ENCODE measurements at places on chromosomes 5 and 9. TPM values are rescaled to one million over a fixed set of nuclear protein-coding genes. Genes with fewer than 3 reads are reported as not detected.

GRCh38 chr5:32182463-32183063 lies 8.4 kb upstream of the GOLPH3 start:
- DNase-seq = no peak

- DNase-seq = no peak
Measured at GRCh38 chr9:2214707-2215106, 199.6 kb downstream of the SMARCA2 start.

GRCh38 chr5:178986326-178986960 lies 8.7 kb downstream of the GRM6 start:
- DNase-seq = no peak

- no peak for DNase-seq
Measured at GRCh38 chr9:84439250-84439649, 98.7 kb upstream of the SLC28A3 start.

Gene TRIM36
- total RNA-seq = 20.0 TPM

DNA sequence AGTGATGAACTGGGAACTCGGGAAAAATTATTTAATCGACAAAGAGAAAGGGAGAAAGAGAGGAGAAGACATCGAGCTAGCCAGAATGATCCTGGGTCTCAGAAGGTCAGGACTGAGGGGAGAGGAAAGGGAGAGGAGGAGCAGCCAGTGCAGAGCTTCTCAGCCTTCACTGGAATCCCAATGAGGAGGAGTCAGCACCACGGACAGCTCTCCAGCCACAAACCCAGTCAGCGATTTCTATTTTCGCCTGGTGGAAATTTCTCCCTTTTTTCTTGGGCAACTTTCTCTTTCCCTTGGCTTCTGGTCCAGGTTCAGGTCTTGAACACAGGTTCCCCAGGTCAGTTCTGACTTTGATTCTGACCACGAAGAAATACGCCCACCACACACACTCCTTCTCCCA lies 1.6 kb upstream of the BRINP1 start:
- DNase-seq = peak; percentile 82

DNA sequence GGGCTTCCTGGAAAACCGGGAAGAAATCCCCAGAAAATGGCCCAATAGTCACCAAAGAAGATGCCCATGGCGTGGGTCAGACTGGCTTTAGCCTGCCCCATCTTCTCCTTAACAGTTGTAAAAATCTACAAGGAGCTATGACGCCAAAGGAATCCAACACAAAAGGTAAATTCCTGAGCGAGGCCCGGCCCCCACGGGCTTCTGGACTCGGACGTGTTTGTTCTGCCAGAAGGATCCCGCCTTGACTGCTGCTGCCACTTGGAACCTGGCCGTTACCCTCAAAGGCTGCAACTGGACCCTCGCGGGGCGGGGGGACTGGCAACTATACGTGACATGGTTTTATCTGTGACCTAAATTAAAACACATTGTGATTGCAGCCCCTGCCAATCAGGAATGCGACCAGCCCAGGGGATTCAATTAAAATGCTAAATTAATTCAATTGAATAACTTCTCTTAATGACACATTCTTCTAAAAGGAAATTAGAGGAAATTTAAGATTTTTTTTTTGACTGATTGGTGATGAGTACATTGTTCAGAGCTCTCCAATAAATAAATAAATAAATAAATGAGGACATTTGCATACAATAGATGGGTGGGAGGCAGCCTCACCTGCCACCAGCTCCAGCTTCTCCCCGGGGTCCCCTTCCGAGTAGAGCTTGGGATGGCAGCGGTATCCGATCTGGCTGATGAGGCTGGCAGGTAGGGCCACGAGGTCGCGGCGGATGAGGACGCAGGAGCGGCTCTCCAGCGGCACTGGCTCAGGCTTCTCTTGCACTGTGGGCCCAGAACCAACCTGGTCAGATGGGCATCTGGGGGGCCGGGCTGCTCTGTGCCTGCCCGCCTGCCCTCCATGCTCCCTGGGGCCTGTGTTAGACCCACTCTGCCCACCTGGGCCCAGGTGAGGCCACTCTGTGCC lies 54.7 kb upstream of the UBAC1 start:
- DNase-seq = peak; percentile 17

- DNase-seq = no peak
Measured at GRCh38 chr5:60056191-60056590, 162.7 kb upstream of the PDE4D start.

Gene TEK
- total RNA-seq = 2.5 TPM

Gene MRPL22
- 60.1 TPM for total RNA-seq

GRCh38 chr5:141889282-141889871 lies 11.2 kb upstream of the PCDH1 start:
- no peak for DNase-seq

Gene SLC46A2
- total RNA-seq = 0.07 TPM

Gene CYLC2
- total RNA-seq = not detected

- DNase-seq = no peak
Measured at GRCh38 chr9:110807956-110808598, 139.5 kb downstream of the MUSK start.

Gene TLX3
- total RNA-seq = 0.16 TPM

Gene FBXL7
- total RNA-seq = 14.4 TPM

Gene SOX30
- total RNA-seq = 0.41 TPM

DNA sequence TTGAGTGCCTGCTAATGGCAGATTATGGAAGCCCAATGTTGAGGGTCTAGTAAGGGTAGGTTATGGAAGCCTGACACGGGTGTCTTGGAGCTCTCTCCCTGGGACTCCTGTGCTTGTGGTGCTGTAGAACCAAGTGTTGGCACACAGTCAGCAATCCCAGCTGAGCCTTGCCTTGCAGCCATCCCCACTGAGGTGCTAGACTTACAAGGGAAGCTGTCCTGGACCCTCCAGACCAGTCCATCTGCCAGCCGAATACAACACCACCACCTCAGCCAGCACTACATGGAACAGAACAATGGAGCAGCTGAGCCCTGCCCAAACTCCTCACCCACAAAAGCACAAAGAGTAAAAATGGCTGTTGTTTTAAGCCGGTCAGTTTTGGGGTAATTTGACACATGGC lies 90.5 kb upstream of the DNAH5 start:
- DNase-seq = no peak

DNA sequence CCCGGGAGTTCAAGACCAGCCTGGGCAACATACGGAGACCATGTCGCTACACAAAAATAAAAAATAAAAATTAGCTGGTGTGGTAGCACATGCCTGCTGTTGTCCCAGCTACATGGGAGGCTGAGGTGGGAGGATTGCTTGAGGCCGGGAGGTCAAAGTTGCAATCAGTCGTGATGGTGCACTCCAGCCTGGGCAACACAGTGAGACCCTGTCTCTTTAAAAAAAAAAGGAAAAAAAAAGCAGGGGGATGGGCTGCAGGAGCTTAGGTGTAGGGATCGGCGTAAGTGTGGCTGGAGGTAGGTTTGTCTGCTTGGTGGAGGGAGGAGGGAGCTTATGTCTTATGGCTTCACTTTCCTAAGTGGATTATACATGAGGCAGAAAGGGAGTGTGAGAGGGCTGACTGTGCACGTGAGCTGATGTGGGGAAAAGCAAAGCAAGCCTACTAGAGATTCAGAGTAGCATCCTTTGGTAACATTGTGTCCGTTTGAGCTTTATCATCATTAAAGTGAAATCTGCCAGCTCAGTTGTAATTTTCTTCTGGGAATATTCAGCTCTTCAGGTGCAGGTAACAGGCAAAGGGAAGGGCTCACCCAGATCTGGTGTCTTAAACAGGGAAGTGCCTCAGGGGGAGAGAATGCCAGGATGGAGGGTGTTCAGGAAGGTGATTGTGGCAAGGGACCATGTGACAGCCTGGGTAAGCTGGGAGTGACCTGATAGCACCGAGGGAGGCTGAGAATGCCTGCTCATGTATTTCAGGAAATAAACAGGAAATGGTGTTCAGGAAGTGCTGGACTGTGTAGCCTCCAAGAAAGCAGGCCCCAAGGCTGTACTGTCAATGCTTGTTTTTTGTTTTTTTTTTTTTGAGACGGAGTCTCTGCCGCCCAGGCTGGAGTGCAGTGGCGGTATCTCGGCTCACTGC lies 17.6 kb upstream of the SETX start:
- DNase-seq = no peak

GRCh38 chr5:147017621-147018020 lies 139.1 kb upstream of the PPP2R2B start:
- DNase-seq = no peak
